ENCODE measurements at places on chromosomes 13 and 19.

DNA sequence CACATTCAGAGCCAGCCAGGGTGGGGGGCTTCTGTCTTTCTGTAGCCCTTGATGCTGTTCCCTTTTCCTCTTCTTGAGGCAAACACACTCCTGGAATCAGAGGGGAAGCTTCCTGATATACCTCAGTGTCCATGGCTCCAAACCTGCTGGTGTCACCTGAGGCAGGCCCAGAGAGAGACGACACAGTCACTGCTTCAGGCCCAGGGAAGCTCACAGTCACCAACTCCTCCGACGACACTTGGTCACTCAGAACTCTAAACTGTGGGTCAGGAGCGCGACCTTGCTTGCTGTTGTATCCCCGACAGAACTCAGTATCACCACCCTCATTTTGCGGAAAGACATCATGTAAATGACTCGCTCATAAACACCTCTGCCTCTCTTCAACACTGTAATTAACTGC, 1.1 kb downstream of the ATP13A1 start:
- no peak for DNase-seq

GRCh38 chr19:1268226-1269064, 687 bp upstream of the CIRBP start:
- DNase-seq: no peak

- no peak for DNase-seq
Measured at GRCh38 chr13:65943708-65944107, 1286.4 kb downstream of the PCDH9 start.

- DNase-seq: no peak
Measured at GRCh38 chr13:95239283-95239682, 62.0 kb downstream of the ABCC4 start.

- no peak for DNase-seq
Measured at GRCh38 chr19:48724796-48725753, 5.5 kb upstream of the MAMSTR start.

DNA sequence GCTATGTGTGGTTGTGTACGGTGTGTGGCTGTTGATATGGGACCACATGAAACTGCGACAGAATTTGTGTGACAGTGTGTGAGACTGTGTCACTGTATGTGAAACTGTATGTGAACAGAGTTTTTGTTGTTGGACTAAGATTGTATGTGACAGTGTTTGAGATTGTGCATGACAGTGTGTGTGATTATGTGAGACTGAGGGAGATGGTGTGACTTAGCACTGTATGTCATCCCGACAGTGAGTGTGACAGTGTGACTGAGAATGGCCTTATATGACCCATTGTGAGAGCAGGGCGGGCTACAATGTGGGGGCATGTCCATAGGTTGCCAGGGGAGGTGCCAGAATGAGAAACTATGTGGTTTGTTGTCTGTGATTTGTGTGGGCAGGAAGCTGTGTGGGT, 930 bp downstream of the ZNF583 start:
- no peak for DNase-seq

GRCh38 chr13:112103260-112103838, 36.4 kb downstream of the SOX1 start:
- DNase-seq: no peak

- DNase-seq: no peak
Measured at GRCh38 chr13:52179925-52180324, 20.5 kb upstream of the NEK3 start.

DNA sequence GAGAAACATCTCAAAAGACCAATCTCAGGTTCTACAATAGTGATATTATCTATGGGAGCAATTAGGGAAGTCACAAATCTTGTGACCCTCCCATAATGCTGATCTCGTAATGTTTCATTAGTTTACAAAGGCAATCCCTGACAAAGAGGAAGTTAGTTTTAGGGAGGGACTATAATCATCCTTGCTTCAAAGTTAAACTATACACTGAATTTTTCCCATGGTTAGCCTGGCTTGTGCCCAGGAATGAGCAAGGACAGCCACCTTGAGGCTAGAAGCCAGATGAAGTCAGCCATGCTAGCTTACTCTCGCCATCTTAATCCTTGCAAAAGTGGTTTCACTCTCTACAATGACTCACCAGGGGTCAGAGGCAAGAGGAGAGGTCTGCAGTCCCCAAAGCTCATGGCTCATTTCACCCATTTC, 5.4 kb downstream of the CEACAM3 start:
- DNase-seq: no peak

DNA sequence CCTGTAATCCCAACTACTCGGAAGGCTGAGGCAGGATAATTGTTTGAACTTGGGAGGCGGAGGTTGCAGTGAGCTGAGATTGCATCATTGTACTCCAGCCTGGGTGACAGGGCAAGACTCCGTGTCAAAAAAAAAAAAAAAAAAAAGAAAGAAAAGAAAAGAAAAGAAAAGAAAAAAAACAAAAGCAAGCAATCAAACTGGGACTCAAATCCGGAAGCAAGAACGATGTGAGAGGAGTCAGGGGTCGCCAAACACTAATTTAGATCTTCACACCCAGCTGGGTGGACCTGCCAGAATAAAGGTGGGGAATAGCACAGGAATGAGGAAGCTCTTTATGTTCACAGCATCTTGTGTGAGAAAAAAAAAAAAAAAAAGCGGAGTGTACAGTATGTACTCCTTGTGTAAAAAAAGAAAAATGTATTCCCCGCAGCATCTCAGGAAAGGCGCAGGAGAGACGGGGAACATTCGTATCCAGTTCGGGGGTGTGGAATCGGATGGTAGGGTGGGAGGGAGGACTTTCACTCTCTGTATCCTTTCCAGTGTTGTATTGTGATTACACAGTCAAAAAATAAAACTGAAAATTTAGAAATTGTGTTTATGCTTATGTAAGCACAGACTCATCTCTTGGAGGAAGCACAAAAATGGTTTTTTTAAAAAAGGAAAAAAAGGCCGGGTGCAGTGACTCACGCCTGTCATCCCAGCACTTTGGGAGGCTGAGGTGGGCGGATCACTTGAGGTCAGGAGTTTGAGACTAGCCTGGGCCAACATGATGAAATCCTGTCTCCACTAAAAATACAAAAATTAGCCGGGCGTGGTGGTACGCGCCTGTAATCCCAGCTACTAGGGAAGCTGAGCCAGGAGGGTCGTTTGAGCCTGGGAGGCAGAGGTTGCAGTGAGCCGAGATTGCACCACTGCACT, 7.6 kb downstream of the DNAJB1 start:
- DNase-seq: no peak

DNA sequence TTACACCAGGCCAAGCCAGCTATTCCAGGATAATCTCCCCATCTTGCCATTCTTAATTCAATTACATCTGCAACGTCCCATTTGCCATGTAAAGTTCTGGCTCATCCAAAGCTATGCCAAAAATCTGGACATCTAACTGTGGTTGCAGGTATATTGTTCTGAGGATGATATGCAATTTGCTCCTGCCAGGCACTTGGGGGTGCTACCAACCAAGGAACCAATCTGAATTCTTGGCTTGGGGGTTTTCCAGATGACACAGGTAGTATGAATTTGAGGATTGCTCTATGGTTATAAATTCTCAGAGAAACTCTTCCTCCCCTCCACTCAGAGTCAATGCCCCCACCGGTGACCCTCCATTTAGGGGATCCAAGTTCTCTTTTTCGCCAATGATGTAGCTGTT, 33.0 kb downstream of the CRYL1 start:
- DNase-seq: peak; percentile 55

GRCh38 chr19:49684983-49685553, 4.3 kb upstream of the ADM5 start:
- DNase-seq: no peak

GRCh38 chr13:113493315-113493951, 2.9 kb upstream of the DCUN1D2 start:
- DNase-seq: no peak

DNA sequence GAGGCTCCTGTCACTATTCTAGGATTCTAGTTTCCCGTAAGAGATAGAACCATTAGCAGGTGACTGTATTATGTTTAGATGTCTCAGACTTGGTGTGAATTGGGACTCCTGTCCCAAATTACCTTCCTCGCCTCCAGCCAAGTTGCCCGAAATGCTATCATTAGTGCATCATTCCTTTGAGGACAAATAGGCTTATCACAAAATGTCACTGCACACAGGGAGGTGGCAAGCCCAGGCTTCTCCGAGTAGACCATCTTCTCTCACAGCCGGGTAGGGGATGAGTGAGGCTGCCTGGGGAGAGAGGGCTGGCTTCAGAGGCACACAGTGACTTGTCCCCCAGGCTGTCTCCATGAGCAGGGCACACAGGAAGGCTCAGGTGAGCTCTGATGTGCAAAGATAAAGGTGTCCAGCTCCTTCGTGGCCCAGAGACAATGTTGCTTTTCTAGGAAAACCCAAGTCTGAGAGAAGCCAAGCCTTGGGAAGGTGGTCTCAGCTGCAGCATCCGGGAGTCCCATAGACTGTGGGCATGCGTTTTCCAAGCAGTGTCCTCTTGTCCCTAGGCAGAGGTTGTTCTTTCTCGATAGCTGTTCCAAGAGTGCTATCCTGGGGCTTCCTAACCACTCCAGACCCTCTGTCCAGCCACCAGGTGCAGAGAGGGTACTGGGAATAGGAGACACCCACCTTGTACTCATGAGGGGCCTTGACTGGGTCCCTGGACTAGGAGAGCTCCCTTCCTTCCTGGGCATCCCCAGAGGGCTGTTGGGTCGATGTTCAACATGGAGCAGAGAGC, 163.1 kb upstream of the TSHZ3 start:
- DNase-seq: no peak

DNA sequence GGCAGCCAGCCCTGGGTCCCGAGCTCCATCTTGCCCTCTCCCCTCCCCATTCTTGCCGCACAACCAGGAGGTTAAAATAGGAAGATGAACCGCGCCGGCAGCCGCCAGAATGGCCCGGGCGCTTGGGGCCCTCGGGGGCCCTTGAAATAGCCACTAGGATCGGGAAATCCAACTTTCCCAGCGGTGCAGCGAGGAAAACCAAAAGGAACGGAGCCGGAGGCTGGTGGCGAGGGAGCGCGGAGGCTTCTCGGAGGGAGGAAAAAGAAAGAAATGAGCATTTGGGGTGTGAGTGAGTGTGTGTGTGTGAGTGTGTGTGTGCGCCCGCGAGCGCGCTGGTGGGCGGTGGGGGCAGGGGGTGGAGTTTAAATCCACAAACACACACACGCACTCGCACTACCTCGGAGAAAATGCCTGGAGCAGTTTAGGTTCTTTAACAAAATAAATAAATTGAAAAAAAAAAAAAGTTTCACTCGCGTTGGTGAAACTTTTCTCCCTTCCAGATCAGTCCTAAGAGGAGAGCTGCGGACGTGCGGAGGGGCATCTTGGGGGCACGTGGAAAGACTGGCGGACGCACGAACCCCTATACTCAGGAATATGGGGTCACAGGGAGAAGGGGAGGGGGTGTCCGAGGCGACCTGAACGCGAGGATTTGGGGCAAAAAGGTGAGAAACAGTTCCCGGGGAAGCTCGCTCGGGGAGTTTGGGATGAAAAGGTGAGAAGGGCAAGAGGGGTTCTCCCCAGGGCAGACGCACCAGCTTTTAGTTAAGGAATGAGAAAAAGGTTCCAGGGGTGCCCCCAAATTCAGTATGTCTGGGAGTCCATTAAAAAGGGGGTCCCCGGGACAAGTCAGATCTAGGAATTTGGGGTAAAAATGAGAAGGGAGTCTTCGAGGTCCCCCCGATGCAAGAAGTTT, 1.3 kb downstream of the RFX2 start:
- DNase-seq: peak; percentile 64

GRCh38 chr13:48563626-48564025, 30.7 kb upstream of the RCBTB2 start:
- no peak for DNase-seq

GRCh38 chr13:35675651-35676050, 199.2 kb upstream of the MAB21L1 start:
- DNase-seq: no peak

DNA sequence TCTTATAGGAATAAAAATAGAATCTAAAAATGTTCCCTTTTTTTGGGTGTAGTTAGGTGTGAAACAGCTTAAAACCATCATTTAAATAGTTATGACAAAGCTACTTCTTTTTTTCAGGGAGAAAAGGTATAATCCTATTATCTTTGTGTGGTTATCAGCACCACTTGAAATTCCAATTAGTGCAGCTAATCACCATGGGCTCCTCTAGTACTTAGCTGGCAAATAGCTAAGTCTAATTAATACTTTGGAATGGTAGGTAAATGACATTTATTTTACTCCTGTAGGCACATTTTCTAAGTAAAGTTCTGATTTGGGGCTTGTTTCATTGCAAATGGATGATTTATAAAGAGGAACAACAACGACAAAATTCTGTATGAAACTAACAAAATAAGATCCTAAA, 132.6 kb downstream of the OLFM4 start:
- DNase-seq: no peak

GRCh38 chr19:10829967-10830366, 6.0 kb downstream of the TMED1 start:
- DNase-seq: no peak

GRCh38 chr13:77390391-77390790, 63.5 kb upstream of the MYCBP2 start:
- DNase-seq: no peak

- DNase-seq: no peak
Measured at GRCh38 chr19:14198384-14199376, 7.3 kb downstream of the ADGRL1 start.

GRCh38 chr13:110265682-110266430, 41.1 kb downstream of the COL4A1 start:
- DNase-seq: no peak

DNA sequence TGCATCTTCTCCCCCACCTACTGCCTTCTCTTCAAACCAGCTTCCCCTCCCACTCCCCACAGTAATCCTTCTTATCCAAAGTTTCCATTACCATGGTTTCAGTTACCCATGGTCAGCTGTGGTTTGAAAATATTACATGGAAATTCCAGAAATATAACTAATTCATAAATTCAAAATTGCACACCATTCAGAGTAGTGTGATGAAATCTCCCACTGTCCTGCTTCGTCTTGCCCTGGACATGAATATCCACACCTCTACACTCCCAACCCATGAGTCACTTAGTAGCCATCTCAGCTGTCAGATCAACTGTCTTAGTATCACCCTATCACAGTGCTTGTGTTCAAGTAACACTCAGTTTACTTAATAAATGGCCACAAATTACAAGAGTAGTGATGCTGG, 3.8 kb upstream of the KCTD12 start:
- no peak for DNase-seq

- no peak for DNase-seq
Measured at GRCh38 chr19:17004386-17004785, 22.2 kb downstream of the CPAMD8 start.

- DNase-seq: no peak
Measured at GRCh38 chr13:68056816-68057710, 826.9 kb upstream of the PCDH9 start.

- DNase-seq: no peak
Measured at GRCh38 chr13:20178156-20178555, 14.6 kb downstream of the GJB2 start.

DNA sequence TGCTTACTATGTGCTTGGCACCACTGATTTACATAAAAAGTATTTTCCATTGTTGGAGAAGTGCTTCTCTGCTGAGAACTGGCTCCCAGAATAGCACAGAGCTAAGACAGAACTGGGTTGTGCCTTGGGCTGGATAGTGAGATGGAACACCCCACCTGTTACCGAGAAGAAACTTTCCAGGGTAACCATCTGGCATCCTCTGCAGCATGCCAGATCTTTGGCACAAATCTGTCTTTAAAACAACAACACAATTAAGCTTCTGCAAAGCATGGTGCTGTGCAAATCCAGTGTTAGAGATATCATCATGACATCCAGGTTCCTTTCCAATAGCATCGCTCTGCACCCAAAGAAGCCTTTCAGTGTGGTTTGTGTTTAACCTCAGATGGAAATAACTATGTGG, 202.5 kb upstream of the RFC3 start:
- DNase-seq: no peak

GRCh38 chr13:113151745-113152690, 6.4 kb upstream of the PROZ start:
- DNase-seq: no peak

Data from stimulated activated naive CD8-positive, alpha-beta T cell treated with anti-CD3 and anti-CD28 coated beads, Interleukin-15, Interleukin-2, amounts not matched to agents 100 U/mL and 50 U/mL, for 24 hours (primary cell).